ENCODE measurements at places on chromosomes 12 and 14. TPM values are rescaled to one million over a fixed set of nuclear protein-coding genes. Genes with fewer than 3 reads are reported as not detected.

- H3K27ac ChIP-seq, result no peak overlapping the region
- H3K27me3 ChIP-seq, result no peaks in the 10 kb centered on the region
- no peak for DNase-seq
- H3K36me3 ChIP-seq, result peaks cover 52% of the 10 kb centered on the region
- no peak overlapping the region for H3K4me3 ChIP-seq
- no peaks in the 10 kb centered on the region for H3K4me1 ChIP-seq
Observed at GRCh38 chr12:133023566-133023965, 13.7 kb upstream of the ZNF84 start.

DNA sequence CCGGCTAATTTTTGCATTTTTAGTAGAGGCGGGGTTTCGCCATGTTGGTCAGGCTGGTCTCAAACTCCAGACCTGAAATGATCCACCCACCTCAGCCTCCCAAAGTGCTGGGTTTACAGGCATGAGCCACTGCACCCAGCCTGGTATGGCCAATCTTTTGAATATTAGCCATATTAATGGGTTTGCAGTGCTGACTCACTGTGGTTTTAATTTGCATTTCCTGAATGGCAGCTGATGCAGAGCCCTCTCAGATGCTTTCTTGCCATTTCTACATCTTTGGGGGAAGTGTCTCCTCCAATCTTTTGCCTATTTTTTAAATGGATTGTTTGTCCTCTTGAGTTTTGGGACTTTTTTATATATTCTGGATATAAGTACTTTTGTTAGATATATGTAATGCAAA, 55.5 kb upstream of the NPAS3 start:
- DNase-seq, result no peak
- H3K4me1 ChIP-seq, result peaks cover 4% of the 10 kb centered on the region
- H3K27me3 ChIP-seq, result no peaks in the 10 kb centered on the region
- no peak overlapping the region for H3K27ac ChIP-seq

DNA sequence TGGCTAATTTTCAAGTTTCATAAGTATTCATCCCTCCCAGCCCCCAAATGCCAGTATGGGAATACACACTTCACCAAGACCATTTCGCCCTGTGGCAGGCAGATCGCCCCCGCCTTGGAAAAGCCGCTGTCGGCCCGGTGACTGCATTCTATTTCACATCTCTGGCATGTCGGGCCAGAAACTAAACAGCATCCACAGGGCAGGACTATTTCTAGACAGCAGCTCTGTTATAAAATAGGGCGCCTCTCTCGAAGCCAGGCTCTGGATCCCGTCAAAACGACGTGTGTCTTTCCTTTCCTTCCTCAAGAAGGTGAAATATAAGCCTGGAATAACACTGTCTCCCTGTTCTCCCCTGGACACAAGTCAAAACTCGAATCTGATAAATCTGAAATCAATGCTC, 56.8 kb downstream of the GSC start:
- no peak overlapping the region for H3K27ac ChIP-seq
- H3K27me3 ChIP-seq, result no peaks in the 10 kb centered on the region
- H3K4me1 ChIP-seq, result no peaks in the 10 kb centered on the region
- no peak overlapping the region for H3K4me3 ChIP-seq
- DNase-seq, result no peak

Gene ERO1A
- total RNA-seq, result 38.7 TPM

Gene LTA4H
- total RNA-seq, result 85.5 TPM

Gene TSHR
- not detected for total RNA-seq

DNA sequence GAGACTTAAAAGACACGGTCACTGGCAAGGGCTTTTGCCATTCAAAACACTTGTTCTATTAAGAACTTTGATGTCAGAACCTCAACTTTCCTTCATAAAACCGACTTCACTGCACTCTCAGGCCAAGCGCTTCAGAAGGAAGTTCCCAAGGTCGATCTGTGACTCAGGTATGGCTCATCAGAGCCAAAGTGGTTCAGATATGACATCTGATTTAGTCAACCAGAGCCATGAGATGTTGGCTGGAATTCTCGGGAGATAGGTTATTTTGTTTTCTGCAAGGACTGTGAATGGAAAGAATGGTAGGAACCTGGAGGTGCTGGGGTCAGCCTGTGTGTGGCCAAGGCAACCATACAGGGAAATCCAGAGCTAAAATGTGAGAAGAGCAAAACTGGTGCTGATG, 445.6 kb downstream of the GLT1D1 start:
- no peaks in the 10 kb centered on the region for H3K36me3 ChIP-seq
- no peak overlapping the region for H3K27ac ChIP-seq
- H3K4me3 ChIP-seq, result no peak overlapping the region

Gene KRT77
- total RNA-seq, result not detected

DNA sequence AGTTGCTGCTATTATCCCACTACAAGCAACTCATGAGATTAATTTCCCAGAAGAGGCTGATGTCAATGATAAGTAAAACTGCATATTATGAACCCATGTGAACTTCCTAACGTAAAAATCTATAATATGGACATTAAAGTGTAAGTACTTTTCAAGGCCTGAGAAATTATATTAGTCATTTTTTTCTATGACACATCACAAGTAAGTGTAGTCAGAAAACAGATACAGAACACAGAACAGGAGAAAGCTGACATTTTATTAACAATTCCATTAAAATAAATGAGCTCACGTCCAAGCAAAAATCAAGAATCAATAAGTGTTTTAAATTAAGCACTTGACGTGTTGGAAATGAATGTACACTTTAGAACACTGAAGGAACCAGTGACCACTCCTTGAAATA, 155.0 kb downstream of the MDGA2 start:
- H3K27ac ChIP-seq, result no peak overlapping the region
- no peak overlapping the region for H3K4me3 ChIP-seq
- H3K4me1 ChIP-seq, result peaks cover 2% of the 10 kb centered on the region
- H3K27me3 ChIP-seq, result no peaks in the 10 kb centered on the region

Gene RNASE7
- total RNA-seq, result not detected

GRCh38 chr12:62722971-62723680, 211.8 kb downstream of the PPM1H start:
- no peak overlapping the region for H3K4me3 ChIP-seq
- no peak for DNase-seq
- peaks cover 49% of the 10 kb centered on the region for H3K4me1 ChIP-seq
- no peaks in the 10 kb centered on the region for H3K27me3 ChIP-seq
- peak overlapping the region; percentile 60 for H3K27ac ChIP-seq

Gene GPRC5D
- not detected for total RNA-seq

DNA sequence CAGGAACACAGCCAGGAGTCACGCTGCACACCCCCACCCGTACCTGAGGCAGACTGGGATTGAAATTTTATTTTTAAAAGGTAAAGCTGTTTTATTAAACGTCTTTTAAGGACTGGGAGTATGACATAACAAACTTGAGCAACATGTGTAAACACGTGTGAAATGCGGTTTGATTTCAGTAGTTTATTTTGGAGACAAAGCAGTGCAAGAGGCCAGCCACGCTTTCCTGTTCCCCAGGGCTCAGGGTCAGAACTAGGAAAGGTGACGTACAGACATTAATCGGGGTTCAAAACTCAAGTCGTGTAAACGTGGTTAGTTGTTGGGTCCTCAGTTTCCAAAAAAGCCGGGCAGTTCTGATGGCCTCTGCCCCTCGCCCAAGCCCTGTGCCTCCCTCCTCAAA, 16.7 kb downstream of the CHGA start:
- no peak overlapping the region for H3K4me3 ChIP-seq
- DNase-seq, result no peak
- H3K27ac ChIP-seq, result no peak overlapping the region
- H3K27me3 ChIP-seq, result no peaks in the 10 kb centered on the region
- H3K4me1 ChIP-seq, result no peaks in the 10 kb centered on the region
- H3K36me3 ChIP-seq, result no peaks in the 10 kb centered on the region

Gene MFAP5
- total RNA-seq, result not detected

- no peaks in the 10 kb centered on the region for H3K36me3 ChIP-seq
- no peaks in the 10 kb centered on the region for H3K4me1 ChIP-seq
- DNase-seq, result no peak
- H3K4me3 ChIP-seq, result no peak overlapping the region
- peaks cover 3% of the 10 kb centered on the region for H3K27me3 ChIP-seq
Observed at GRCh38 chr12:100913872-100914592, 119.5 kb downstream of the ANO4 start.

Gene C3AR1
- not detected for total RNA-seq

Gene TSPAN19
- total RNA-seq, result 0.36 TPM
